Hindlimb muscle (tissue), 1 donor: ENCODE measurements at places on chromosomes 4 and X.

DNA sequence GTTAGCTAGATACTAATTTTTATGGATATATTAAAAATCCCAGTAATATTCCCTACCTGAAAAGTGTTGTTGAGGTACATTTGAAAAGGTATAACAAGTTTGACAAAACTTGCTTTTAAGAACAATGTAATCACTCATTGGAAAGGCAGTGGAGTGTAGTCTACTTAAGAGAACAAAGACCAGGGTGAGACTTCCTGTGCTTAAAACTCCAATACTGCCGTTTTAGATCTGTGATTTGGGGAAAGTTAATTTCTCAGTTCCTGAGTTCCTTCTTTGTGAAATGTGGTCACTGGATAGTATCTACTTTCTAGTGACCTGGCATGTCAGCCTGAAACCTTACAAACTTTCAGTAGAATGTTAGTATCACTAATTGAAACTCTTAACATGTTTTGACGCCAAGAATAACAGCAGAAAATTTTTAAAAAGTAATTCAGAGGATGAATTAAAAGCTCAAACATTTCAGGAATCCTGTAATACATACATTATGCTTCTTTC, 56.8 kb downstream of the PCDH7 start:
- no peak for DNase-seq

GRCh38 chrX:20965270-20966044, 408.8 kb upstream of the CNKSR2 start:
- DNase-seq, result no peak

DNA sequence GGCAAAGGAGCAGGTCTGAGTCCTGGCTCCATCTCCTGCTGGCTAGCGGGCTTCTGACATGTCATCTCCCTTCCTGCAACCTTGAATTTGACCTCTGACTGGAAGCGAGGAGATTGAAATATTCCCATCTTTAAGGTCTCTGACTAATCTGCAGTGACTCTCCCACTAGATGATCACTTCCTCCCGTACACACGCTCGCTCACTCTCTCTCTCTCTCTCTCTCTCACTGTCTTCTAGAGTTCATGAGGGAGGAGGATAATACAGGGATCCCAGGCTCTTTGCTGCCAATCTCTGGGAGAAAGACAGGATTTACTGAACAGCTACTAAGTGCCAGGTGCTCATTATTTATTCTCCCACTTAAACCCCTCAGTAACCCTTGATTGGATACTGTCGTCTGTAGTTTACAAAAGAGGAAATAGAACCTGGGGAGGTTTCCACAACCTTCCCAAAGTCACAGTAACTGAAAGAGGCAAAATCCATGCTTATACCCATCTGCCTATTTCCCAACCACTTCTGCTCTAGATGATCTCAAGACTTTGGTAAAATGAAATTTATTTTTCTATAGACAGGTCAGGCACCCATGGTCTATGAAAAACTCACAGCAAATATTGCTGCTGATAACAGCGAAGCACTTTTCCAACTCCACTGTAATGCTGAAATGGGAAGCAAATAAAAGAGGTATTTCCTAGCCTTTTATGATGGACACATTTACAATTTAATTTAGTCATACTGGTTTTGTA, 193.5 kb upstream of the C1QTNF7 start:
- DNase-seq, result no peak

DNA sequence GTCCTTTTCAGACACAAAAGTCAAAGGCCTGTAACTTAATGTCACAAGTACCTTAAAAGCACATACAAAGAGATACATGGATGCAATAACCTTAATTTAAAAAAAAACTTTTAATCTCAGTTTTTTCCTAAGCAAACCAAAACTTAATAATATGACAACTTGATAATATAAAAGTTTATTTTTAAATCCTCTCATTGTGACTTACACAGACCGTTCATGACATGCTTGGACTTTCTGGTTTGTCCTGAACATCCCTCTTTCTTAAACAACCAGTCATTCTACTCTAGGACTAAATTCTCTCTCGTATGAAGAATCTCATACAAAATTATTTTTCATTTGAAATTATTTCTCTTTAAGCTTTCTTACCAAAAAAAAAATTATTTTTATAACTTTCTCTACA, 43.1 kb upstream of the CYP2U1 start:
- DNase-seq, result no peak

DNA sequence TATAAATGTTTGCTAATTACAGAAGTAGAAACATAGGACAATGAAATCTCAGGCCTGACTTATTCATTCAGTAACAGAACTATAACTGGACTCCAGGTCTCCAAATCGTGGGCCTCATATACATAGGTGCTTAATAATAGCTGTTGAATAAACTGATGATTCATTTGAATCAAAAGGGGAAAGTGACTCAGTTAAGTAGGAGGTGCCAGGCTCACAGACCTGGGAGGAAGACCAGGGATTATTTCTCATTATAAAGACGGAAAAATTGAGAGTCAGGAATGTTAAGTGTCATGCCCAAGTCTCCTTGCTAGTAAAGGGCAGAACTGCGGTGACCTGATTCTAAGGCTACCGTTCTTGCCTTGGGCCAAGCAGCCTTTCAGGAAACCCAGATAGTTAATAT, 131.5 kb downstream of the HS3ST1 start:
- DNase-seq, result no peak

GRCh38 chr4:149923736-149924135, 108.1 kb upstream of the IQCM start:
- no peak for DNase-seq

DNA sequence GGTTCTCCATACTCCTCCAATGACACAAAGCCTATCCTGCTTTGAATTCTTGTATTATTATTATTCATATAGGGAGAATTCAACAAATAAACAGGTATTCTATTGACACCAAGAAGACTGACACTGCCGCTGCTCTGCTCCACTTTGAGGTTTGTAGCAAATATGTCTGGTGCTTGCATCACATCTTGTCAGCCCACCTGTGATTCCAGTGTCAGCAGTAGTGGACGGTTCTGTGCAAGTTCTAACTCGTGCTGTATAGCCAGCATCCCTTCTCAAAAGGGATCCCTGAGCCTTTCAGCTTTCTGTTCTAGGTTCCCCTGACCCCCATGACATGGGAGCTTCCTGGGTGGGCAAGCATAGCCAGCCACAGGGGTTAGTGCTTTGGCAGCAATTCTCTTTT, 296.0 kb upstream of the FTHL17 start:
- no peak for DNase-seq

- DNase-seq, result no peak
Measured at GRCh38 chr4:153022241-153022715, 86.2 kb downstream of the FHDC1 start.

GRCh38 chr4:31968842-31969241, 1248.7 kb downstream of the PCDH7 start:
- DNase-seq, result no peak

DNA sequence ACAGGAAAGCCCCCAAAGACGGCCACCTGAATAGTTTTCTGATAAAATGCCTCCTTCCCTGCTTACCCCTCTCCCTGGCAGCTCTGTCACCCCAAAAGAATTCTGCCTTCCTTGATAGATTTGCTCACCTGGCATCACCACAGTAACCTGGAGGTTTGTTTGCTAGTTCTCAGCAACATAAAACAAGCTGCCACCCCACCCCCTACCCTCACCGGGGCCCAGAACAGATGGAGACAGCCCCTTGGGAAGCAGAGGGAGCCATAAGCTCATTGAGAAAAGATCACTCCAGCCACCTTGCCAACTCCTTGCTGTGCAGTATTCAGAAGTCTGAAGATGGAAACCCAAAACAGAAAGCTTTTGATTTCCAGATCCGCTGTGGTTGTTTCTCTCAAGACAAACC, 108.6 kb downstream of the DHX15 start:
- no peak for DNase-seq

DNA sequence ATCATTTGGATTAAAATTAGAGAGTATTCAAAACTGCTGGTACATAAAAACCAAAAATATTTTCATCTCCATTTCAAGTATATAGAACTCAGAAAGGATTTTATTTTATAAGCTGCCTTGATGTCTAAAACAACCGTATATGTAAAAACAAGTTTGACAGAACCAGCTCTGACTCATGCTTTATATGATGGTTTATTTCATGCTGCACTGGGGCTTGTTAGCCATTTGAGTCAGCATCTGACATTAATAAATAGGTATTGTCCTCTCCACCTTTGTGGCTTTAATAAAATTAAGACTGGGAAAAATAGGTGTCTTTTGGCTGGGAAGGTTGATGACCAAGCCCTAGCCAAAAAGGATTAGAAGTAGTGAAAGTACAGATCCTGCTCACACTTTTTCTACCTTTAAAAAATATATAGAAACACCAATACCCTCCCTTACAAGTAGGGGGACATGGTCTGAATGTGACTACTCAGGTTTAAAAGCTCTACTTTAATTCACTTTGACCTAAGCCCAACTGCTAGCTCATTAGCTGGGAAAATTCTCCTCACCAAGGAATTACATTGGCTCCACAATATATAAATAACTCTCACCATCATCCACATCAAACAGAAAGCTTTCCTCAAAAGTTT, 228.1 kb downstream of the ADAMTS3 start:
- DNase-seq, result no peak

DNA sequence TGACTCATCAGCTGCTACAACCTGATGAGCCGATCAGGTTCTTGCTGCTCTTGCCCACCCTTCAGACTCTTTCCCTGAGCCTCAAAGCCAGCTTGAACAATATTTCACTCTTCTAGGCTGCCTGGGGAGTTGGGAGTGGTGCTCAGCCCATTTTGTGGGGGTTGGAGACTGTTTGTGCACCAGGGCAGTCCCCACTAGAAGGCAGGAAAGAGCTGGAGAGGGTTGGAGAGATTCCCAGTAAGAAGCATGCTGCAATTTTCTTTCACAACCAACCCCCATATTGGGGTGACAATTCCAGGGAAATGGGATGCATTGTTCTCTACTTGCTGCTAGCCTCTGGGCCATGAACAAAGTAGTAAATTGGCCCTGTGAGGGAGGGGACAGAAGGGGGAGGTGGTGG, 44.1 kb downstream of the SLC16A2 start:
- DNase-seq, result no peak

GRCh38 chr4:36652857-36653256, 371.4 kb downstream of the DTHD1 start:
- no peak for DNase-seq

DNA sequence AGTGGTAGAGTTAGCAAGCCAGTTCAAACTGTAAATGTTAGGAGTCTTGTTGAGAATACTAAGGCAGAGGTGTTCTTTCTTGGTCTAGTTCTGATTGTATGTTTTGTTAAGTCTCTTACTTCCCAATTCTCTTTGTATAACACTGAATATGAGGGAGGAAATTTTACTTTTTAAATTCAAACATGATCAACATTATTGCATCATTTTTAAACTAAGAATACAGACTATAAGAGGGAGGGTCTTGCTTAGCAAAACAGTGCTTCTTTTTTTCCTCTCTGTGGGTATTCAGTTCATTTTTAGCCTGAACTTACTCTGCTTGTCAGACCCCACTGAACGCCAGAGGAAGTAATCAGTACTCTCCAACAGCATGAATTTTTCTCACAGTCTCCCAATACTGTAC, 198.0 kb downstream of the GABRG1 start:
- DNase-seq, result no peak

- no peak for DNase-seq
Measured at GRCh38 chr4:69843932-69844331, 16.0 kb downstream of the SULT1E1 start.

DNA sequence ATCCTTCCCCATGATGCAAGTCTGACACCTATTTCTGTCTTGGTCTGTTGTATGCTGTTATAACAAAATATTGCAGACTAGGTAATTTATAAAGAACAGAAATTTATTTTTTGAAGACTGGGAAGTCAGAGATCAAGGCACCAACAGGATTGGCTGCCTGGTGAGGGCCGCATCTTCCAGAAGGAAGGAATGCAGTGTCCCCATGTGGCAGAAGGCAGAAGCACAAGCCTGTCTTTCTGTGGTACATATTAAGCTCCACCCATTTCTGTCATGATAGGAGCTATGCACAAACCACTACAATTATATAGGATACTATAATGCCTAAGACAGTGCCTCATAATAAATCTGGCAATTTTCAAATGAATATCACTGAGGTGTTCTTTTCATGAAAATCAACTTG, 502.3 kb upstream of the DIAPH2 start:
- no peak for DNase-seq

- DNase-seq, result no peak
Measured at GRCh38 chrX:153974726-153975286, 2.3 kb downstream of the TMEM187 start.

DNA sequence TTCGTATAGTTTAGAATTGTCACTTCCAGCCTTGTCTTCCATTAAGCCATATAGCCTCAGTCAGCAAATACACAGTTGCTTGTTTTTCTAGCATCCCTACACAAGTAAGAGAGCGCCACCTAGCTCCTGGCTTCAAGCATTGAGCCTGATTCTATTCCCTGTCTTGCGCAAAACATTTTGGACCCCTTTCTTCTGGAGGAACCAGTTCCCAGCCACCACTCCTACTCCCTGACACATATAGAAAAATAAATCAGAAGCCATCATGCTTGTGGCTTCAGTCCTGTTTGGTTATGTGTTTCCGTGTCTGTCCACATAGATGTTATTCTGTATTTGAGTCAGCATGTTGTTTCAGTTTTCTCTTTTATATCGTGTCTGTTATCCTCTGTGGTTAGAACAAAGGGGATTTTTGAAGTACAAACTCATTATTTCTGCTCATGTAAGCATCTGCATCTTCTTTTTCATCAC, 59.9 kb downstream of the GK start:
- peak; percentile 6 for DNase-seq

- no peak for DNase-seq
Measured at GRCh38 chrX:10944136-10944885, 166.8 kb upstream of the HCCS start.

GRCh38 chrX:19709812-19710518, 177.4 kb downstream of the SH3KBP1 start:
- no peak for DNase-seq

- DNase-seq, result no peak
Measured at GRCh38 chr4:122847931-122848330, 21.3 kb downstream of the FGF2 start.

DNA sequence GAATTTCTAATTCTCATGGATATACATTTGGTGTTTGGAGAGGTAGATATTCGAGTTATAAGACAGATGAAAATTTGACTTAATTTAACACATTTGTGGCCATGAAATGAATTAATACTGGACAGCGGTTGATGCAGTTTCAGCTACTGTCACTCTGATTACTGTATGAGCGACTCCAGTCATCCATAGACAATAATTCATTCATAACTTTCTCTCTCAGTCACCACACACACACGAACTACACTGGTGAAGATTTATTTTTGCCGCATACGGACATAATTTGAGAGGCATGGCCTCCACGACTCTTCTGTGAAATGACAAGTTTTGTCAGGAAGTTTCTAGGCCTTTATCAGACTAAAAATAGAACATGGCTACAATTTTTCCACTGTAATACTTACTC, 177.0 kb downstream of the TENM3 start:
- DNase-seq, result no peak

- DNase-seq, result no peak
Measured at GRCh38 chr4:145230726-145231125, 50.3 kb upstream of the OTUD4 start.

DNA sequence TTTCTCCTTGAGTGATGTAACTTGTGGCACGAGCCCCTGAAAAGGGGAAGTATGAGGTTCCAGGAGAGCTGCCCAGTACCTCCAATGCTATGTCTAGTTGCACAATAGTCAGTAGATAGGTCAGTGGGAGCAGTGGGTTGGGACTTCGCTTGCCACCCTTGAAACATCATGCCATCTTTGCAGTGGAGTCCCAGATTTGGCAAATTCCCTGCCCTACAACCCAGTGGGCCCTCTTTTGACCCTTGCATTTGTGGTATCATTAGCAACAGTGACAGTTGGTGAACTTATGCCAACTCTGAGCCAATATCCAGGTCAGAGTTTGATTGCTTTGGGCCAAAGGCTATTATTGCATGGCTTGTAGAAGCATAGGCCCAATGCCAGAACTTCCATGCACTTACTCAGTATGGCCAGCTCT, 12.3 kb downstream of the FHL1 start:
- no peak for DNase-seq
